GM12878 (cell line): ENCODE measurements at places on chromosomes 5 and 9.

DNA sequence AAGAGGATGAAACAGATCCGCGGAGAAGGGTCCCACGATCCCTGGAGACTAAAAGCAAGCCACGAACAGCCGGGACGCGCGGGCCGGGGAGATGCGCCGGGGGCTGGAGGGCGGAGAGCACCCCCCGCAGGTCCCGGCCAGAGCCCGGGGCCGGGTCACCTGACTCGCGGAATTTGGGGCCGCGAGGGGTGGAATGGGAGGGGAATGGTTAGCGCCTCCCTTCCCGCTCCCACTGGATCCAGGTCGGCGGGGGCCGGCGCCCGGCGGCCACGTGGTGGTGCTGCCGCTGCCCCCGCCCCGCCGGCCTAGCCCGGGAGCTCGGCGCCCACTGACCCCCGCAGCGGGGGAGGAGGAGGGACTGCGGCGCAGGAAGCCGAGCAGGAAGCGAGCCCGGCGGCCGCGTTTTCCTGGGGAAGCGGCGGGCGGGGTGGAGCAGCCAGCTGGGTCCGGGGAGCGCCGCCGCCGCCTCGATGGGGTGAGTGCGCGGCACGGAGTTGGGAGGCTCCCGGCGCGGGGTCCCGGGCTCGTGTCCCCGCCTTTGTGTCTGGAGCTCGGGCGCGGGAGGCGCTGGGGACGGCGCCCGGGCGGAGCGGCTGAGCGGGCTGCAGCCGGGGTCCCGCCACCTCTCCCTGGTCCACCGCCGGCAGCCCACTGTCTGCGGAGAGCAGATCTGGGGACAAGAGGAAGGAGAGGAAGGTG, at the start of gene RAI14:
Gene RAI14, plus strand, starts transcription at position 328 of the 699 bp plus-strand sequence. CDS start 30,592 bp downstream, outside the sequence.
- DNase-seq = no peak

- no peak for DNase-seq
These were observed 184.9 kb upstream of the IRX2 start for GRCh38 chr5:2936413-2936812.

GRCh38 chr5:149863176-149863575, 81.4 kb downstream of the PDE6A start:
- DNase-seq = no peak

DNA sequence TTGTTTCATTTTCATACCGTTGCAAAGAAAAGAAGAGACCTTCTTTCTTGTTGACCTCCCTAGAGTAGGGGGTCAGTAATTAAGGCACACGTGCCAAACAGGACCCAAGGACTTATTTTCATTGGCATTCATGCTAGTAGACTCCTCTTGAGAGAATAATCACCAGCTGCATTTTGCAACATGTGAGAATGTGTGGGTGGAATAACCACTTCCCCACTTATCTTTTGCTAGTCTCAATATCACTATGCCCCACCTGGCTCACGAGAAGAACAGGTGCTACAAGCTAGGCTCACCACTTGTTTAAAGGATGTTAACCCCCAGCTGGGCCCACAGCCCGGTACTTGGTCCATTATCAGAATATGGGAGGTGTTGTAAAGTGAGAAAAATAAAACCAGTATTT, 460.7 kb upstream of the MEF2C start:
- peak; percentile 97 for DNase-seq

DNA sequence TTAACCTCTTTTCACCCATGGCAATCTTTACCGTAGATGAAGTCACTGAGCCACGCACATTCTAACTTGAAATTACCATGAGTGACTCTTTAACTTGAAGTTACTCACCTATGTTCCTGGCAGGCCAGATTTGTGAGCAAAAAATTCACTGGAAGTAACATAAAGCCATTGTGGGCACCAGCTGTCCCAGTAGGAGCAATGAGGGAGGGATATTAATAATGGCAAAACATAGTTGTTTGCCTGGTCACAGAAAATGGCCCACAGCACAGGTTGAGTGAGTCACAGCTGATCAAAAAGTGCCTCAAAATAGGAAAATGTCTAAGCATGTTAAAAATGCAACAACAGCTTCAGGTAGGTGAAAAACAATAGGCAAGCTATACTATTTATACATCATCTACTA, 146.6 kb downstream of the EFNA5 start:
- DNase-seq = no peak

GRCh38 chr5:119651486-119651885, 22.1 kb downstream of the FAM170A start:
- DNase-seq = no peak

DNA sequence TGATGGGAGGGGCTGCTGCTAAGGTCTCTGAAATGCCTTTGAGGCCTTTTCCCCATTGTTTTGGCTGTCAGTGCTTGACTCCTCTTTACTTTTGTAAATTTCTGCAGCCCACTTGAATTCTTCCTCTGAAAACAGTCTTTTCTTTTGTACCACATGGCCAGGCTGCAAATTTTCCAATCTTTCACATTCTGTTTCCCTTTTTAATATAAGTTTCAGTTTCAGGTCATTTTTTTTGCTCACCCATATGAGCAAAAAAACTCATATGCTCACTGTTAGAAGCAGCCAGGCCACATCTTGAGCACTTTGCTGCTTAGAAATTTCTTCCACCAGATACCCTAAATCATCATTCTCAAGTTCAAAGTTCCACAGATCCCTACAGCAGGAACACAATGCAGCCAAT, 234.6 kb upstream of the ADRA1B start:
- no peak for DNase-seq

DNA sequence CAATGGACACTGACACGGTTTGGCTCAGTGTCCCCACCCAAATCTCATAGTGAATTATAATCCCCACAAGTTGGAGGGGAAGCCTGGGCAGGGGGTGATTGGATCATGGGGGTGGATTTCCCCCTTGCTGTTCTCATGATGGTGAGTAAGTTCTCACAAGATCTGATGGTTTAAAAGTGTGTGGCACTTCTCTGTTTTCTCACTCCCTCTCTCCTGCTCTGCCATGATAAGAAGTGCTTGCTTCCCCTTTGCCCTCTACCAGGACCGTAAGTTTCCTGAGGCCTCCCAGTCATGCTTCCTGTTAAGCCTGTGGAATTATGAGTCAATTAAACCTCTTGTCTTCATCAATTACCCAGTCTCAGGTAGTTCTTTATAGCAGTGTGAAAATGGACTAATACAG, 115.8 kb upstream of the KIF2A start:
- no peak for DNase-seq

- DNase-seq = no peak
These were observed 16.6 kb downstream of the KCNIP1 start for GRCh38 chr5:170520372-170520771.

- no peak for DNase-seq
These were observed 26.2 kb upstream of the GPR21 start for GRCh38 chr9:123007269-123007668.

GRCh38 chr5:130773813-130774212, 391.2 kb downstream of the HINT1 start:
- DNase-seq = no peak

DNA sequence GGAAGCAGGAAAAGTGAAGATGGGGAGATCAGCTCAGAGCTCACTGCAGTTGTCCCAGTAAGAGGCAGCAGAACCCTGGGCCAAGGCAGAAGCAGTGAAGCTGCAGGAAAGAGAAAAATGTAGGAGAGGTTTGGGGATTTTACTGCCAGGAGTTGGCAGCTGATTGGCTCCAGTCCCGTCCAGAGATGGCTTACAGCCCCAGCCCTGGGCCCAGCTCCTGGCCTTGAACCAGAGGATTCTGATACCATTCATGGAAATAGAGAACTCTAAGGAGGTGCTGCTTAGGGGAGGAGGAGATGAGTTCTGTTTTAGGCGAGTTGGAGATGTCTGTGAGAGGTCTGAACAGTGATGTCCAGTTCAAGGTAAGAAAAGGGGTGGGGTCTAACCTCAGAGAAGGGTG, 4.6 kb downstream of the MORN5 start:
- DNase-seq = no peak

DNA sequence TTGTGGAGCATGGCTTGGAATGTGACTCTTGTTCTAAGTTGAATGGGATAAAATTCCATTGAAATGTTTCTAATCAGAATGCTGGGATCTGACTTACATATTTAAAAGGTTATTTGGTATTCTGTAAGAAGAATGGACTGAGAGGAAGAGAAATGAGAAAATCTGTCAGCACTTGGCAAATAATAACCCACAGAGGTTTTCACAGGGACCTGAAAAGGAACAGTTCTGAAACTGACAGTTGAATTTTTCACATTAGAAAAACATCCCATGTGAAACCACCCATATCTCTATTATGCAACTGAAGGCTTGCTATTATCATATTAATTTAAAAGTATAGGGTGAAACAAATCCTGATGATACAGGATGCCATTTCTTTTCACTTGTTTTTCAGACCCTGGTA, 302.7 kb downstream of the EPB41L4A start:
- peak; percentile 66 for DNase-seq

GRCh38 chr5:107361945-107362344, 308.8 kb downstream of the EFNA5 start:
- no peak for DNase-seq

DNA sequence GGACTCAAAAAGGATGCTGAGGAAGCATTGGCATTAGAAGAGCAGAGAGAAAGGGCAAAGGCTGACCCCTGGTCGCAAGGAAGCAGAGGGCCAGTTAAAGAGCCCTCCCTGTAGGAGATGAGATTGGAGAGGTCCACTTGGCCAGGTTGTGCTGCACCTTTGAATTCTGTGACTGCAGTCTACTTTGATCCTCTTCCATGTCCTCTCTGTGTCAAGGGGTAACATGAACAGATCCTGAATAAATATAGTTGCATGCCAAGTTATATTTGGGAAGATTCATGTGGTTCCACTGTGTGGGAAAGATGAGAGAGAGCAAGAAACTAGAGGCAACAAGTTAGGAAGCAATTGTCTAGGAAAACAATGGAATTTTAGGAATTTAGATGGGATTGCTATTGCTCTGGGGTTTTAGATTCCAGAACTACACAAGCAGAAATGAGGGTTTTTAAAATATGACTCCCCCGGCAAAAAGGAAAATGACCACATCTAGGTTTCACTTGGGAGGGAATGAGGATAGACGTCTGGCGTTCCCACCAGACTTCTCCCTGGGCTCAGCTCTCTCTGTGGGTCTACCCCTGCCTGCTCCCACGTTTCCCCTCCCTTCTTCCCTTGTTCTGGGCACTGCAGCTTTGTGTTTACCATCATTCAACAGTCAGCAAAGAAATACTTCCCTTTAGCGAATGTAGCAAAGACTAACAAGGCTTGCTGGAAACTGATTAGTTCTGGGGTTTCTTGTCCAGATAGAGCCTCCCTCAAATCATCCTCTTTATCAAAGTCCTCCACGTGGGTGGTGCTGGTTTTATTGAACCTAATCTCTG, 63.6 kb downstream of the SNX18 start:
- no peak for DNase-seq

- no peak for DNase-seq
These were observed 76.2 kb upstream of the SLC1A3 start for GRCh38 chr5:36530215-36530614.

GRCh38 chr5:6287176-6287575, 91.2 kb downstream of the MED10 start:
- no peak for DNase-seq

GRCh38 chr9:132506977-132507669, 75.3 kb upstream of the BARHL1 start:
- no peak for DNase-seq

GRCh38 chr5:137201876-137202275, 297.2 kb downstream of the SPOCK1 start:
- no peak for DNase-seq

- no peak for DNase-seq
These were observed 48.9 kb upstream of the DENND4C start for GRCh38 chr9:19181561-19181960.

- DNase-seq = no peak
These were observed 112.2 kb downstream of the MTX3 start for GRCh38 chr5:79878721-79879336.

DNA sequence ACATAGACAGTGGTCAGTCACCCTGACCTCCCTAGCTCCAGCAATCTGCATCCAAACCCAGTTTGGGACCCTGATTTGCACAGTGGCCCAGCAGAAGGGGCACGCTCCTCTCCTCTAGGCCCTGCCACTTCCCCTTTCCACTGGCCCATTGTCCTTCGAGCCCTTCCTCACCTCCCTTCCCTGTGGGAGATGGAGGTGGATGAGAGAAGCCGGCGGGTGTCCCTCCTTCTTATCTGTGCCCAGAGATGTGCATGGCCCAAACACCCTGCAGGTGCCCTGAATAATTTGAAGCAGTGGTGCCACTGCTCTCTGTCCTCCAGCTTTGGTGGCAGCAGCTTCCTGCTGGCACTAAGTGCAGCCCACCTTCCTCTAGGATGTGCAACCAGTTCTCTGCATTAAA, 140.0 kb downstream of the BARX1 start:
- DNase-seq = no peak
